Hair follicle dermal papilla cell (primary cell): ENCODE measurements at places on chromosomes 7 and 10. TPM values are rescaled to one million over a fixed set of nuclear protein-coding genes. Genes with fewer than 3 reads are reported as not detected.

The POLR2J2 gene
- 6.9 and 7.6 TPM in 2 replicates for total RNA-seq

The SYNPO2L gene
- under 0.01 TPM in 1 of 2 replicates, not detected in the other for total RNA-seq

The GCK gene
- total RNA-seq = 0.36 and 1.1 TPM in 2 replicates

The ADARB2 gene
- not detected in 2 replicates for total RNA-seq

The VSTM4 gene
- total RNA-seq = 71.4 and 77.0 TPM in 2 replicates

The CHST3 gene
- total RNA-seq = 52.9 and 55.5 TPM in 2 replicates

The LEP gene
- total RNA-seq = 3.1 and 4.1 TPM in 2 replicates

The FOXI2 gene
- not detected in 2 replicates for total RNA-seq

The CXCL12 gene
- total RNA-seq = 269 and 307 TPM in 2 replicates

The LRRD1 gene
- 0.16 TPM in 1 of 2 replicates, not detected in the other for total RNA-seq

The CCDC3 gene
- 0.36 and 1.5 TPM in 2 replicates for total RNA-seq

The RBP3 gene
- total RNA-seq = not detected in 2 replicates

The FOXP2 gene
- 13.1 and 20.8 TPM in 2 replicates for total RNA-seq

The PNLIPRP1 gene
- not detected in 2 replicates for total RNA-seq

The SFTPA1 gene
- total RNA-seq = not detected in 2 replicates

The OGDHL gene
- total RNA-seq = 0.16 and 1.5 TPM in 2 replicates

The ABCC2 gene
- total RNA-seq = 1.1 and 1.3 TPM in 2 replicates

The MSRB2 gene
- 9.1 and 10.0 TPM in 2 replicates for total RNA-seq

The DLX6 gene
- not detected in 2 replicates for total RNA-seq

The LRIT1 gene
- total RNA-seq = not detected in 2 replicates

The LIPN gene
- not detected in 2 replicates for total RNA-seq

The AP4M1 gene
- 15.7 and 23.4 TPM in 2 replicates for total RNA-seq

The PON2 gene
- 60.2 and 64.7 TPM in 2 replicates for total RNA-seq

The PNLIPRP3 gene
- 0.12 TPM in 1 of 2 replicates, not detected in the other for total RNA-seq

The TFR2 gene
- 0.49 and 1.1 TPM in 2 replicates for total RNA-seq

The METTL27 gene
- total RNA-seq = 9.0 and 9.4 TPM in 2 replicates

The C10orf105 gene
- 1.1 and 1.2 TPM in 2 replicates for total RNA-seq

The METTL2B gene
- 32.6 and 33.8 TPM in 2 replicates for total RNA-seq

The MEOX2 gene
- total RNA-seq = 4.5 and 7.6 TPM in 2 replicates

The NUTM2E gene
- not detected in 2 replicates for total RNA-seq

The ETV1 gene
- 12.8 and 28.9 TPM in 2 replicates for total RNA-seq
